ENCODE measurements at places on chromosomes 3 and 15. TPM values are rescaled to one million over a fixed set of nuclear protein-coding genes. Genes with fewer than 3 reads are reported as not detected.

HERC2 gene
- total RNA-seq = 53.6 TPM

UPK1B gene
- 0.36 TPM for total RNA-seq

H1-8 gene
- total RNA-seq = not detected

NT5DC2 gene
- 45.4 TPM for total RNA-seq

MORF4L1 gene
- total RNA-seq = 446 TPM

DUOXA1 gene
- total RNA-seq = 0.29 TPM

WDR93 gene
- total RNA-seq = 0.36 TPM

IGF2BP2 gene
- 80.4 TPM for total RNA-seq

DNAH1 gene
- 8.7 TPM for total RNA-seq

GOLGA6A gene
- total RNA-seq = under 0.01 TPM

LHFPL4 gene
- total RNA-seq = under 0.01 TPM

LRRC2 gene
- 4.7 TPM for total RNA-seq

DUSP7 gene
- 12.7 TPM for total RNA-seq

KLF15 gene
- total RNA-seq = 4.4 TPM

ARL14 gene
- total RNA-seq = not detected

CSTA gene
- total RNA-seq = 18.1 TPM

LRRC31 gene
- not detected for total RNA-seq

RLBP1 gene
- under 0.01 TPM for total RNA-seq

TAGLN3 gene
- not detected for total RNA-seq

ZNF717 gene
- 18.5 TPM for total RNA-seq

HIGD1A gene
- 88.3 TPM for total RNA-seq

SLC24A5 gene
- not detected for total RNA-seq

RBM5 gene
- 150 TPM for total RNA-seq

RPS17 gene
- total RNA-seq = 1,188 TPM

NRROS gene
- 0.72 TPM for total RNA-seq

RAB6B gene
- 0.59 TPM for total RNA-seq

STT3B gene
- 247 TPM for total RNA-seq

IREB2 gene
- total RNA-seq = 26.8 TPM

CNTN4 gene
- not detected for total RNA-seq

ZNF609 gene
- total RNA-seq = 20.9 TPM

SIDT1 gene
- under 0.01 TPM for total RNA-seq

CILP gene
- under 0.01 TPM for total RNA-seq

SPPL2A gene
- 81.3 TPM for total RNA-seq

LYZL4 gene
- total RNA-seq = not detected

AGTR1 gene
- 13.3 TPM for total RNA-seq

FRMD5 gene
- total RNA-seq = 3.3 TPM

SCN11A gene
- under 0.01 TPM for total RNA-seq

CTXN2 gene
- total RNA-seq = not detected

LMAN1L gene
- under 0.01 TPM for total RNA-seq

SSUH2 gene
- total RNA-seq = not detected

EOGT gene
- total RNA-seq = 65.9 TPM

ARGFX gene
- not detected for total RNA-seq

TPRG1 gene
- 6.5 TPM for total RNA-seq

TRIM71 gene
- not detected for total RNA-seq

CDCP1 gene
- 7.6 TPM for total RNA-seq

CCDC33 gene
- total RNA-seq = not detected

XCR1 gene
- not detected for total RNA-seq

NPAP1 gene
- not detected for total RNA-seq

PAK6 gene
- total RNA-seq = not detected

FOXL2 gene
- under 0.01 TPM for total RNA-seq

BTLA gene
- total RNA-seq = 0.36 TPM

Data from osteoblast (primary cell).